ENCODE measurements at places on chromosomes 2 and 18.

DNA sequence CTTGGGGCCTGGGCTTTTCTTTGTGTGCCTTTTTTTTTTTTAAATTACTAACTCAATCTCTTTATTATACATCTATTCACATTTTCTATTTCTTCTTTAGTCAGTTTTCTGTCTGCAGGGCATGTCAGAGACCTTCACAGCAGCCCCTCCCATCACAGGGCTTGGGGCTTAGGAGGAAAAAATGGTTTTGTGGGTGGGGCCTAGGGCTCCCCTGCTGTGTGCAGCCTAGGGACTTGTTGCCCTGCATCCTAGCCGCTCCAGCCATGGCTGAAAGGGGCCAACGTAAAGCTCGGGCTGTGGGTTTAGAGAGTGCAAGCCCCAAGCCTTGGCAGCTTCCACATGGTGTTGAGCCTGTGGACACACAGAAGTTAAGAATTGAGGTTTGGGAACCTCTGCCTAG is 13.8 kb downstream of the ZSCAN30 start:
- no peak for DNase-seq

GRCh38 chr2:44745922-44746766 is 195.4 kb upstream of the SIX3 start:
- DNase-seq = no peak

GRCh38 chr2:120437604-120438000 is 91.7 kb downstream of the INHBB start:
- no peak for DNase-seq

DNA sequence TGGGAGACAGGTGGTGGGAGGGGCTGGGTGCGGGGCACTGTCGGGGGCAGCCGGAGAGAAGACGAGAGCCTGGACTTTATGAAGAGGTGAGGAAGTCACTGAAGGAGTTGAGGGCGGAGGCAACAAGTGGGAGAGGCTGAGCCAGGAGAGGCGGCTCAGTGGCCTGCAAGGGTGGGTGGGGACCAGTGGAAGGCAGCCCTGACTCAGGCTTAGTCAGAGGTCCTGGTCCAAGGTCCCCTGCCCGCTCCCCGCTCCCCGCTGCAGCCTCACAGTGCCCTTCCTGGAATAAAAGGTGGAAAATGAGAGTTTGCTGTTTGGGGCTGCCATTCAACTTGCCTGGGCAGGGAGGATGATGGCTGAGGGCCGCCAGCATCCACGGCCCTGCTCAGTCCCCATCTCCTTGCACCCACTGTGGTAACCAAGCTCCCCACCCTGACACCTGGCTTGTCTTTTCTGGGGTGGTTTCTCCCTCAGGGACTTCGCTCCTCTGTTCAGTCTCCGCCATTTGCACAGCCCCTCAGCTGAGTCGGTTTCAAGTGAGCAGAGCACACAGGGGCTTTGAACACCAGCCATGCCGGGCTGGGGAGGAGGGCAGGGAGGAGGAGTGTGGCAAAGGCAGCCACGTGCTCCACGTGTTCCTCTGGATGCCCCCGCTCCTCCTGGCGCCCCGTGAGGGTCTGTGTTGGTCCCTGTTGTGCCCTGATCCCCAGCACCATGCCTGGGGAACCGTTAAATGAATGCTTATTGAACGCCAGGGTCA is 13.7 kb upstream of the RALB start:
- no peak for DNase-seq

GRCh38 chr2:84702941-84703340 is 177.9 kb downstream of the TRABD2A start:
- DNase-seq = no peak
